Activated naive CD4-positive, alpha-beta T cell (primary cell): ENCODE measurements at places on chromosomes 16 and 17.

GRCh38 chr17:31609996-31610910 is 218.8 kb downstream of the RAB11FIP4 start:
- no peak for DNase-seq

GRCh38 chr17:38728290-38728831 is 1.8 kb upstream of the CISD3 start:
- no peak for DNase-seq

- DNase-seq: no peak
Observed at GRCh38 chr16:12551530-12551929, 252.2 kb downstream of the CPPED1 start.

- DNase-seq: no peak
Observed at GRCh38 chr17:62671553-62671952, 44.1 kb downstream of the MRC2 start.

GRCh38 chr16:24324421-24324820 is 68.3 kb downstream of the CACNG3 start:
- no peak for DNase-seq

DNA sequence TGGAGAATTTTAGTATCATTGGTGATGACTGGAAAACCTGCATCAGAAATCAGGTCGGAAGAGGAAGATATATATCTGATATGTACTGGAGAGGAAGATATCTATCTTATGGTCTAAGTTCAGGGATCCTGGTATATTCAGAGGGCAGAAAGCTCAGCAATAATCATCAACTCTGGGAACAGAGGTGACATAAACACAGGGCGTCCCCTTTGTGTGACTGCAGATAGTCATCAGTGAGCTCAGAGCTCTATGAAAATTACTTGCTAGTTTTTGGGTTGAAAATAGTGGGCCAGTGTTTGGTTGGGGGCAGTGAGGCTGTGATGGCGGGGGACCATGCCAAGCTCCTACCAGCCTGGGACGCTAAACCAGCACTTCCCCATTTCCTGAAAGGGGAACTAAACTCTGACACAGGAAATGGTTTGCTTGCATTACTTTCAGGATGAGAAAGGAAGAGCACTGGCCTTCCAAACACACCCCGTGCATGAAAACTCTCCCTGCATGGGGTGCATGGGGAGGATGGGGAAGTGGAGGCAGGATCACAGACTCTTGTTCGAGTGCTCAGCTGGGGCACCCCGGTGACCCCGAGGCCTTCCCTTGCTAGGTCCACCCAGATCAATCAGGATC is 15.8 kb downstream of the NOD2 start:
- DNase-seq: no peak

DNA sequence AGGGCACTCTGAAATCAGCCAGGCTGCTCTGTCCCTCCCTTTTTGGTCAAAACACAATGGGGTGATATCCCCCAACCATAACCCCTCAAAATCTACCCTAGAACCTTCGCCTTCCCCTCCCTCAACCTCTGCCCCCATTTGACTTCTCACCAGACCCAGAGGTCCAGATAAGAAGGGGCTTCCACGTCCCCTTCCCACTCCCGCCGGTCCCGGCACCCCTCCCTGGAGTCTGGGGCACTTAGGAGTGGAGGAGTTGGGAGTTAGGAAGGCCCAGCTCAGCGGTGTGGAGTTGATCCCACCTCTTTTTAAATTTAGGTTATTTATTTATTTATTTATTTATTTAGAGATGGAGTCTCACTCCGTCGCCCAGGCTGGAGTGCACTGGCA is 619 bp upstream of the TMEM92 start:
- no peak for DNase-seq

DNA sequence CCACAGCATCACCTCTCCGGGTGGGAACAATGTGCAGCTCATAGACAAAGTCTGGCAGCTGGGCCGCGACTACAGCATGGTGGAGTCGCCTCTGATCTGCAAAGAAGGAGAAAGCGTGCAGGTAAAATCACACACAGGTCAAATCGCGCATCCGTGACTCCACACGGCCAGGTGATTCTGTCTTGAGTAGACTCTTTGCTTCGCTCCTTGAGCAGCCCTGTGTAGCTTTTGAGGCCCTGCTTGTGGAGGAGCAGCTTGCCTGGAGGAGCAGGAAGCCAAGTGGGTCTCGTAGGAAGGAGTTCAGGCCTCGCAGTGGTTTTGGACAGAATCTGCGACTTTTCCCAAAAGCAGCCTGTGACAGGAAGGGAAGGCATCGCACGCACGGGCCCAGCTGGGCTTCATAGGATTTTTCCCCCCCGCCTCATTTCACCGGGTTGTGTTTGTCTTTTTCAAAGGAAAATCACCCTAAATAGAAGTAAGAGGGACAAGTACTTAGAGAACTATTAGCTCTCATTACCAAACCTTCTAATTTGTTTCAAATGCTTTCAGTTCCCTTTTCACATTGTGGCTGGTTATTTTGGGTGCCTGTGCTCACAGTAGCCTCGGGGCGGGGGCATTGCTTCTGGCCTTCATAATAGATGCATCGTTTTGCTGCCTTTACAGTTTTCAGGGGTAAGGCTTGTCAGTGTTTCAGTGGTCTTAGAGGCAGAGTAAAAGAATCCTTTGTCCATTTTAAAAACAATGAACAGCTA is 71.5 kb downstream of the SEC14L1 start:
- no peak for DNase-seq

DNA sequence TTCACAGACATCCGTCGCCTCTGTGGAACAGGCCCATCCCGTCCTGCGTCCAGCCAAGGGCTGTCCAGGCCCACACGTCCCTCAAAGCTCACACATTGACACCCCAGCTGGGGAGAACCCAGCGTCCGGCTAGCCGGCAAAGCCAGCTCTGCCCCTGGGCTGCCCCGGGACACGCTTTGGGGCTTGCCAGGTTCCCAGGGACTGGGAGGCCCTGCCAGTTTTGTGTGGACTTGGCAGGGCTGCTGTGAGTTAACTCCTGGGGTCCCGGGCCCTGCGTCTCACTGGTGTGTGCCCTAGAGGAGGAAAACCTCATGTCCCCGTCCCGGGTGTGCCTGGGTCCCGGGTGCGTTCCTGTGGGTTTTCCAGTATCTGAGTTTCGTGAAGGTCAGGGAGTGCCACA is 6.3 kb downstream of the SOX8 start:
- DNase-seq: no peak

DNA sequence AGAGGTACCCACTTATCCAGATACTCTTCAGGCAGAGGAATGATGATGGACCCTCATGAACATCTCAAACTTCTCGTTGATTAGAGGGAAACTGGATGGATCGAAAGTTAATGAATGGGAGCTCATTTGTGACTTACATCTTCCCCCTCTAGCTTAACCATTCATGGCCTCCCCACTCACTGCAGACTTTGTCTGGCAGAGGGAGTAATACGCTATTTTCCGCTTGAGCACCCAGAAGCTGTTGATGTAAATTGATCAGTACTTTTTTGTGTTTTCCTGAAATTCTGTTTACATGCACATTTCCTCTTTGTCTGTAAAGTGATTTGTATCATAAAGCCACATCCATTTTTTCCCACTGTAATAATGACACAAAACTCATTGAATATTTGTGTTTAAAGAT is 239.1 kb upstream of the RBFOX1 start:
- DNase-seq: no peak

- no peak for DNase-seq
Observed at GRCh38 chr16:85138825-85139627, 26.8 kb upstream of the CIBAR2 start.
